ENCODE measurements at places on chromosomes 7 and 10.

- DNase-seq: no peak
These were observed 151.7 kb upstream of the TAC1 start for GRCh38 chr7:97580205-97580604.

- no peak for DNase-seq
These were observed 163.7 kb downstream of the DIP2C start for GRCh38 chr10:525565-526315.

DNA sequence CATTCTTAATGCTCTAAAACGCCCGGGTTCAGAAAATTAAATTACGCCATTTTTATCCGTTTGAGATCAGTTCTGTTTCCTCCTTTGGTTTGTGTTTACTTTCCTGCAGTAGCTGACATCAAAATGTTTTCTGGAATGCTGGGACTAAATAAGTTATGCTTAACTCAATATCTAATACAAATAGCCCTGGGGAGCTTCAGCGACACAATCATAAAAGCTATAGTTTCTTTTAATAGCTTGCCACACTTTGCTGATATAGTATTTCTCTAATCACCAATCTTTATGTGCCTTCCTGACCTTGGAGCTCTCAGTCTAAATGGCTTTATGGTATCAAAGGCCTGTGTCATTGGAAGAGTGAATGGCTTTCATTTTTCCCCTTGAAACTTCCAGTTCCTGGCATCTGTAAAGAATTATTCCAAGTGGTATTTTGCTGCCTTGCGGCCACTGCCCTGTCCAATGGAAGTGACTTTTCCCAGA, 202.7 kb downstream of the HDAC9 start:
- no peak for DNase-seq

DNA sequence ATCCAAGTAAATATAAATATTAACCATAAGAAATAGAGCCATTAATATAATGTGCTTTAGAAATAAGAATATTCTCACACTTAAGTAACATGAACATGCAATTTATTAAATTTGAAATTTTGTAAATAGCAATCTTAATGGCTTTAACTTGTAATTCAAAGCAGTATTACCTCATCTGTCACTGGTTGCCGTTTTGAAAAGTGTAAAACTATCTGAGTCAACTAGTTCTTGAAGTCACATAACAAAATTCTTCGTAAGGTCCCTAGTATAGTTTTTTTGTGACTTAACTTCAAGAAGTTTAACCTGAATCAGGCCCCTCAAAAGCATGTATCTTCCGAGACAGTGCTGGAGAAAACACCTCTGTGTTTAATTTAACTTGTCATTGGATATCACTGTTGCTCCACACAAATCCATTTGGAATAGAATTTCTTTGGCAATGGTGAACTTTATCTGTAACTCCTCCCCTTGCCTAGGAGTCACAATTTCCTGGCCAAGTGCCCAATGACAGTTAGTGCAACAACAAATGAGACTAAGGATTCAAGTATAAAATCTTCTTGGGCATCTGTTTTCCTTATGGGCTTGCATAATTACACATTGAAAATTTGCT, 47.1 kb downstream of the NT5C2 start:
- peak; percentile 34 for DNase-seq

GRCh38 chr7:80508440-80508839, 3.4 kb downstream of the GNAT3 start:
- DNase-seq: no peak

DNA sequence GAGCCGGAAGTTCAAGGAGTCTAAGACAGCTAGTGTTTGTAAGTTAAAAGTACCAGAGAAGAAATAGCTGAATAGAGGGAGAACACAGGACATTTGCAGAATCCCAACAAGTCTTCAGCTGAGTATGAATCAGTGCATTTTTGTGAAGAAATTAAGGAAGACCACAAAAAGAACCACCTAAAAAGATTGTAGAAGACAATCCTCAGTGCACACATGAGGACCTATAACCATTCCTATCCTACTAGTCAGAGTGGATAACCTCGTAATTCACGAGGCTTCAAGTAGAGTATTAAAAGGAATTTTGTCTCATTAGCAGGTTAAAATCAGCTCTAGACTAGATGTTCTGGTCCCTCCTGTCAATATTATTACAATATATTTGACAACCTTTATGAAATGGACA, 295.4 kb upstream of the KAT6B start:
- DNase-seq: no peak

DNA sequence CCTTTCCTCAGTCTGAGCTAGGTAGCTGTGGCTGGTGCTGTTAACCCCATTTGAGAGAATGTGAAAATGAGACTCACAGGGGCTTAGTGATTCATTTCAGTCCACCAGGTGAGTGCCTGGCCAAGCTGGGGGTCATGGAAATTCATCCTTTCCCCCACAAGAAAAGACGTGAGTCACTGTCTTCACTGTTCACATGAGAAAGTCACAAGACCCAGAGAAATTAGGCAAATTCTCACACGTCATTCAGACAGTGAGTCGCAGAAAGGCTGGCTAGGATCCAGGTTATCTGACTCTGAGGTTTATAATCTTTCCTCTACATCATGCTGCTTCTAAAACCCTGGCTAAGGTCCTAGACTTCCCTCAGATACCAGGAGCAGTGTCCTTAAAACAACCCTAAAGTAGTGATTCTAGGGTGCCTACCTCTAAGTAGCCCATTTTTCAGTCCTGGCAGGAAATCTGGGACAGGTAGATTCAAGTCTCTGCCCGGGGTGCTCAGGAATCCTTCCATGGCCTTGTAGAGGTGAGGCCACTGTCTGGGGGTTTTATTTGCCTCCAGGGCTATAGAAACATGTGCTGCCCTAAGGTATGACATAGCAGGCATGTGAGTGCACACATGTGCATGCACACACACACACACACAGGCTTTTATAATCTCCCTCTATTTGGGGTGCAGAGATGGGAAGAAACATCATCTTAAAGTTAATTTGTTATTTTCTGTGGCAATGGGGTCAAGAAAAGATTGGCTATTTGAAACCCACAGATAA, 427.9 kb upstream of the CELF2 start:
- peak; percentile 29 for DNase-seq

GRCh38 chr10:118459642-118460193, 117.6 kb upstream of the FAM204A start:
- DNase-seq: peak; percentile 68

GRCh38 chr7:111750878-111751277, 188.6 kb upstream of the IMMP2L start:
- no peak for DNase-seq

- no peak for DNase-seq
These were observed 896.0 kb downstream of the LRMDA start for GRCh38 chr10:76327441-76327840.

GRCh38 chr10:102457591-102458150, 6.3 kb upstream of the C10orf95 start:
- no peak for DNase-seq

DNA sequence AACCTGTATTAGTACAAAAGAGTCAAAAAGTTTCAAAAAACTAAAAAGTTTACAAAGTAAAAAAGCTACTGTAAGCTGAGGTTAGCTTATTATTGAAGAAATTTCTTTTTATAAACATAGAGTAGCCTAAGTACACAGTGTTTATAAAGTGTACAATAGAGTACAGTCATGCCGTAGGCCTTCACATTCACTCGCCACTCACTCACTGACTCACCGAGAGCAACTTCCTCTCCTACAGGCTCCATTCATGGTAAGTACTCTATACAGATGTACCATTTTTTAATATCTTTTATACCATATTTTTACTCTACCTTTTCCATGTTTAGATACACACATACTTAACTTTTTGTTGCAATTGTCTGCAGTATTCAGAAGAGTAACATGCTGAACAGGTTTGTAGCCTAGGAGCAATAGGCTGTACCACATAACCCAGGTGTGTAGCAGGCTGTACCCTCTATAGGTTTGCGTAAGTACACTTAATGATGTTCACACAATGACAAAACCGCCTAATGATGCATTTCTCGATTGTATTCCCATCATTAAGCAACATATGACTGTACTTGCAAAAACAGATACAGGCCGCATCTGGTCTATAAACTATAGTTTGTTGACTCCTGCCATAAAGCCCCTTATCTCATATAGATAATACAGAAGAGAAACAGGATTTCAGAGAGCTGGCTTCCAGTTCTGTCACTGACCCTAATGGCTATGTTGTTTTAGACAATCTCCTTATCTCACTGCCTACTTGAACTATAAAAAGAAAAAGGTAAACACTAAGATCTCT, 438.8 kb downstream of the HTR7 start:
- DNase-seq: no peak

DNA sequence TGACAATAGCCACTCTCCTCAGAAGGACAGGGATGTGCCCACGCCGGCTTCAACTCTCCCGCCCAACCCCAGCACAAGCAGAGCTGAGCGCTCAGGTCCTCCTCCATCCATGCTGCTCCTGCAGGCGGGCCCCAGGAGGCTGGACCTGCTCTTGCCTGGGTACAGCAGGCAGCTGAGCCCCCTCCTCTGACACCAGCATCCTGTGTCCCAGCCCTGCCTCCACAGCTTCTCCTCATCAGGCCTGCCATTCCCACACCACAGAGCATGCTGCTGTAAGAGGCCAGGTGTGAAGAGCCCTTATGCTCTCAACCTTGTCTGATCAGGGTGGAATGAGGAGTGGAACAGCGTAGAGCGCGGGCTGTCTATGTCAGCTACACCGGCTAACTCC, 302.2 kb downstream of the PTPRN2 start:
- DNase-seq: no peak

DNA sequence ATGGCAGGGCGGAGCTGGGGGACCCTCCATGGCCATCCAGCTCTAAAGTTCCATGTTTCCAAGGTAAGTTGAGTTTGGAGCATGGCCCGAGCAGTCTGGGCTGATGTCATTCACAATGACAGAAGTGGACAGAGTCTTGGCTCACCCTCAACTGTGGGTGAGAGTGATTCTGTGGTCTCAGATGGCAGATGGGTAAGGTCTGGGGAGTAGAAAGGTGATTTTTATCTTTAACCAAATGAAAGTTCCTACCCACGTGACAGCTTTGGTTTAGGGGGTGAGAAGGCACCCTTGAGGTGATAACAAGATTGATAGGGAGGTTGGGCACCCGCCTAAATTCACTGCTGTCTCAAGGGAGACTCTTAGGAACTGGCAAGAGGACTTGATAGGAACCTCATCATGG, 57.6 kb upstream of the PDZD8 start:
- no peak for DNase-seq

GRCh38 chr7:91249506-91250233, 14.6 kb upstream of the FZD1 start:
- DNase-seq: no peak

DNA sequence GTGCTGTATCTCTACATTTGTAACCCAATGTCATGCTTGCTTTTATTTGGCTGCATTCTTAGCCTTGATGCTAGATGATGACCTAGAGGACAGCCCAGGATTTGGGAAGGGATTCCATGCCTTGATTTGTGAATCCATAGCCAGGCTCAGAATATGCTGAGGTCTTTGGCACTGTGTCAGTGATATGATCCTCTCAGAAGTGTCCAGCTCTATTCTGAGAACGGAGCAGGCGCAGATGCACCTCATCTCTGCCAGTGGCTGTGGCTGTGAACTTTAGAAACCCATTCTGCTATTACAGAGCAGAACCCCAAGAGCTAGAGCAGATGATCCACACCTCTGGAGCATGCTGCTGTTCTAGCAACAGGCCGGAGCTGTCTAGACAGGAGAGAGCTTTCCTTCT, 212.8 kb downstream of the TRIL start:
- no peak for DNase-seq

DNA sequence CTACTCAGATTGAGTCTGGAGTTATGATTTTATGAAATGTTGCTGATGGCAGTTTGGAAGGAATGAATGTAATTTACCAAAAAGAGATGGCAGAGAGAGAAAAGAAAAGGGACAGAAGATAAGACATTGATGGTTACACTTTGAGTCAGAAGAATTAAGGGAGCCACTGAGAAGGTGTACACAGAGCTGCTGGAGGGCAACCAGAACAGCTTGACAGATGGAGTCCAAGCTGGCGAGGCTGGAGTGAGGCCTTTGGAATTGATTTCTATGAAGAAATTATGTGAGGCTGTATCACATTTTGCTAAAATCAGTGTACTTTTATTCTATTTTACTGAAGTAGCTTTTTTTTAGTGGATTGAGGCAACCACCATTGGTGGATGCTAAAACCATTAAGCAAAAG, 740.5 kb downstream of the REEP3 start:
- DNase-seq: no peak

- no peak for DNase-seq
These were observed 124.4 kb upstream of the PFKP start for GRCh38 chr10:2942938-2943337.
